ENCODE measurements at places on chromosomes 2 and 18.

GRCh38 chr2:217902379-217903141 is 100.2 kb downstream of the TNS1 start:
- DNase-seq, result no peak

DNA sequence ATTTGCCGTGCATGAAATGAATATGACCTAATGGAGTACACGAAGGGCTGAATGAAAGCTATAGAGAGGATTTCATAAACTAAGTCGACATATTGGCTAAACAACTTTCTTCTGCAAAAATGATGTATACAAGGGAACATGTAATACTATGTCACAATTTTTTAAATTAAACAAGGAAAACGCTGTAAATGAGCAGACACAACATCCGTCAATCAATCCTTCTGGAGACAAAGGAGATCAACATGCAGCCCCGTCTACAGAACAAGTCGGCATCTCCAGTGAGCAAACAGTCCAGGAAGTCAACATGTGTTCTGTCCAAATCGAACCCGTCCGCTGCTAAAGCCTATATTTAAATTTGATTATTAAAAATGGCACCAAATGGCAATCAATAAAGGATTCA is 180.8 kb downstream of the TCF4 start:
- no peak for DNase-seq

DNA sequence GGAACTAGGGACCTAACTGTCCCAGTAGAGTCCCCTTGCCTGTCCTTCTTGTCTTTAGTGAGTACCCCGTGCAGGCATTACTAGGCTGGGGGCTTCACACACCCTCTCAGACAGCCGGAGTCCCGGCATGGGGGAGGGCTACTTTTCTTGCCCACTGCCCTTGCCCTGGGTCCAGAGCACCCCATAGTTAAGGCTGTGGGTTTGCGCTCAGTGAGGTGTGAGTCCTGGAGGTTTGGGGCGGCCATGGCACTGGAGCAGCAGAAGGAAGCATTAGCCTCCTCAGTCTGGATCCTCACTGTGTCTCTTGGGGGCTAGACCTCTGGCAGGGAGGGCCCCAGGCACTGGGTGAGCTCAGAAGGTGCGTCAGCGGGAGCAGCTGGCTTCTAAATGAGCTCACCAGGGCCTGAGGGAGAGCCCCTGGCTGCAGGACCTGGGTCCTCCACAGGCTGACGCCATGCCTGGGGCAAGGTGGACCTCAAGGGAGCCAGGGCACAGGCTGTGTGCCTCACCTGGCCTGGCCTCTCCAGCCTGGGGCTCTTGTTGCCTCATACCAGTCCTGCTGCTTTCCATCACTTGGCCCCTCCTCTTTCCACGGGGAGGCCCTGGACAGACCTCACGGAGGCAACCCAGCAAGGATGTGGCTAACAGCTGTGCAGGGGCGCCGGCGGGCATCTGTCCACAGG is 27.4 kb downstream of the HS6ST1 start:
- no peak for DNase-seq

GRCh38 chr2:108451976-108452375 is 3.0 kb downstream of the GCC2 start:
- DNase-seq, result no peak

DNA sequence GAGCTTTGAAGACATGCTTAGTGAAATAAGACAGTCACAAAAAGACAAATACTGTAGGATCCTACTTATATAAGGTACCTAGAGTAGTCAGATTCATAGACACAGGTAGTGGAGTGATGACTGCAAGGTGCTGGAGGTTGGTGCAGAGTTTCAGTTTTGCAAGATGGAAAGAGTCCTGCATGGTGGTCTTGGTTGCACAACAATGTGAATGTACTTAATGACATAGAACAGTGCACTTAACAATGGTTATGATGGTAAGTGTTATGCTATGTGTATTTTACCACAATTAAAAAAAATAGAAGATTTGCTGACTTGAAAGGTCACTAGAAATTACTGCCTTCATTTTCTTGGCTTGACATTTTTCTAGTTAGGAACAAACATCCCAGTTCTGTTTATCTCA is 9.5 kb downstream of the CERS6 start:
- no peak for DNase-seq

DNA sequence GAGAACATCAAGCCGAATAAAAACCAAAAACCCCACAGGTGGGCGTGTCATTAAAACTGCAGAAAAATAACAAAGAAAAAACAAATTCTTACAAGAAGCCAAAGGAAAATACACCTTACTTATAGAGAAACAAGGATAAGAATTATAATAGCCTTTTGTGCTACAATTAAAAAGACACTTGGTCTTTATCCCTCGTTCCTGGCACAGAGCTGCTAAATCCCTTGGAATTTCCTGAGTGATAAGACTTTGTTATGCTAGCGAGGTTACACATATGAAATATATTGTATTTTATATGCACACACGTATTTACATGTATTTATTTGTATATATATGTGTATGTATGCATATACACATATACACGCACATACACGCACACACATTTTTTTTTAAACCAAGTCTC is 325.3 kb upstream of the TFPI start:
- no peak for DNase-seq

DNA sequence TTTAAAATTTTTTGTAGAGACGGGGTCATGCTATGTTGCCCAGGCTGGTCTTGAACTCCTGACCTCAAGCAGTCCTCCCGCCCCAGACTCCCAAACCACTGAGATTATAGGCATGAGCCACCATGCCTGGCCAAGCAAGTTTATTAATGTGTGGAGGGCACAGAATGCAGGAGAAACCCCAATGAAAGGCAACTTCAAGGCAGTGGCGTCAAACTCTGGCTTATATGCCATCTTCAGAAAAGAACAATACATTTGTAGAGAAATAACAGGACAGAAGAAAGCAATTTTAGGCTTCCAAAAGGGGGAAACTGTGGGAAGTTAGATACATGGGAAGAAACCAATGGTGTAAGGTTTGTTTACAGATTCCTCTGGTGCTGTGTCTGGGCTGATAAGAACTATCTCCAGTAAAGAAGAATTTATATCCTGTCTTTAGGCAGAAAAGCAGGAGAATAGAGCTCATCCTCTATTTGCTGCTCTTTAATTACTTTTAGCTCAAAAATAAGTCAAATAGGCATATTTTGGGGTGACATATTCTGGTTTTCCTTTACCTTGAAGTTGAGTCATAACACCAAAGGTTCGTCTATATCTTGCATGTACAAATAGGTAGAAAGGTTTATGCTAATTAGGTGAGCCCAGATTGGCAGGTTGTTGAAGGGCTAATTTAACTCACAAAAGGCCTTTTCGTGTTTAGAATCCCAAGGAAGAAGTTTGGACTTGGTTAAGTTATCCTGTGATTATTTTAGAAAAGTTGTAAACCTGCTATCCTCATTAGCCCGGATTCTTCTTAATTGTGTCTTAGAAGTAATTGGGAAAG is 26.0 kb upstream of the TMEM214 start:
- DNase-seq, result no peak

GRCh38 chr2:196551014-196551413 is 88.5 kb upstream of the CCDC150 start:
- no peak for DNase-seq

DNA sequence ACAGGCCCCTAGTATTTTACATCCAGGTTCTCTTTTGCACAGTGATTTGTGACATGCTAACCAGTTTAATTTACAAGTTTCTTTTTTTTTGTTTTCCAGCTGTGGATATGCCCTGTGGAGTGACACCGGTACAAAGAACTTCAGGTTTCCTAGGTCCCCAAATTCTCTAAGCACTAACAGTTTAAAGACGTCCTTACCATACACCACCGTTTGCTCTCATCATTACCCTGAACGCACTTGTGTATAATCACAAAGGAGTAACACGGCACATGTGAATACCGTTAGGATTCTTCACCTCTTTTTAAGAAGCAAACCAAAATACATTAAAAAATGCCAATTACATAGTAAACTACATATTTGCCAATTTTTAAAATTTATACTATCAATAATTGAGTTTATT is 853 bp downstream of the LANCL1 start:
- no peak for DNase-seq

DNA sequence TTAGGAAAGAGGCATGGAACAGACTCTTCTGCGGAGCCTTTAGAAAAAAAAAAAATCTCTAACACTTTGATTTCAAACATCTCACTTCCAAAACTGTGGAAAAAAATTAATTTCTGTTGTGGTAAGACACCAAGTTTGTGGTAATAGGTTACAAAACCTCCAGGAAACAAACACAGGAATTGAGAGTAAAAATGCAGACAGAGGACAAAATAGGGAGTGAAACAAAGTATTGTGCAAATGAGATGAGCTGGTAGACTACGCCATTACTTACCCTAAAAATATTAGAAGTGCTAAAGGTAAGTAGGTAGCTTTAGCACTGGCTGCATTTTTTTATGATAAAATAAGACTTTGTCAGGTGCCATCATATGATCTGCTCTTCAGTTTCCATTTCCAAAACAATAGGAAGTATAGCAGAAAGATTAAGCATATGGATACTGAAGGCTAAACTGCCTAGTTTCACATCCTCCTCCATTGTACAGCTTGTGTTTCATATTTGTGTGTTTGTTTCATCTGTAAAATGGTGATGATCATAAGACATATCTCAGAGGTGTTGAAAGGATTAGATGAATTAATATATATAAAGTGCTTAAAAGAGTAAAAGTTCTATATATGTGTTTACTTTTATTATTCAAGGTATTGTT is 309.2 kb downstream of the NR4A2 start:
- no peak for DNase-seq

GRCh38 chr2:143560724-143561123 is 431.5 kb downstream of the ARHGAP15 start:
- no peak for DNase-seq

DNA sequence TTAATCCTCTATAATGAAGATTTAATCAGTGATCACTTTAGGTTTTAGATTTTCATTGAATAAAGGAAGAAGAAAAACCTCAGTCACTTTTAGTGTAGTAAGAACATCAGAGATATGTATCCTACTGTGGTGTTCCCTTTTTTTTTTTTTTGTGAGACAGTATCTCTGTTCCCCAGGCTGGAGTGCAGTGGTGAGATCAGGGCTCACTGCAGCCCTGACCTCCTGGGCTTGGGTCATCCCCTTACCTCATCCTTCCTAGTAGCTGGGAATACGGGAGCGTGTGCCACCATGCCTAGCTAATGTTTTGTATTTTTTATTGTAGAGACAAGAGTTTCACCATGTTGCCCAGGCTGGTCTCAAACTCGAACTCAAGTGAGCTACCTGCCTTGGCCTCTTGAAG is 5.1 kb downstream of the SLC39A10 start:
- DNase-seq, result no peak

All from esophagus squamous epithelium (tissue), 5 donors.